Activated T-helper 1 cell treated with anti-CD3 and anti-CD28 coated beads, Interleukin-12 subunit alpha, Interleukin-12 subunit beta, Interleukin-2, Interleukin-4 antibody, amounts not matched to agents 30 ng/mL and 10 ng/mL and 1 ng/mL, durations not matched to agents 14 hours and 24 hours and 36 hours (primary cell): ENCODE measurements at places on chromosomes 13 and 19.

- peak overlapping the region; percentile 61 for H3K4me3 ChIP-seq
- peaks cover 37% of the 10 kb centered on the region for H3K4me1 ChIP-seq
- peaks cover 2% of the 10 kb centered on the region for H3K27me3 ChIP-seq
- no peak for DNase-seq
- H3K36me3 ChIP-seq: peaks cover 2% of the 10 kb centered on the region
These were observed 4.8 kb downstream of the KLF16 start for GRCh38 chr19:1858412-1859081.

DNA sequence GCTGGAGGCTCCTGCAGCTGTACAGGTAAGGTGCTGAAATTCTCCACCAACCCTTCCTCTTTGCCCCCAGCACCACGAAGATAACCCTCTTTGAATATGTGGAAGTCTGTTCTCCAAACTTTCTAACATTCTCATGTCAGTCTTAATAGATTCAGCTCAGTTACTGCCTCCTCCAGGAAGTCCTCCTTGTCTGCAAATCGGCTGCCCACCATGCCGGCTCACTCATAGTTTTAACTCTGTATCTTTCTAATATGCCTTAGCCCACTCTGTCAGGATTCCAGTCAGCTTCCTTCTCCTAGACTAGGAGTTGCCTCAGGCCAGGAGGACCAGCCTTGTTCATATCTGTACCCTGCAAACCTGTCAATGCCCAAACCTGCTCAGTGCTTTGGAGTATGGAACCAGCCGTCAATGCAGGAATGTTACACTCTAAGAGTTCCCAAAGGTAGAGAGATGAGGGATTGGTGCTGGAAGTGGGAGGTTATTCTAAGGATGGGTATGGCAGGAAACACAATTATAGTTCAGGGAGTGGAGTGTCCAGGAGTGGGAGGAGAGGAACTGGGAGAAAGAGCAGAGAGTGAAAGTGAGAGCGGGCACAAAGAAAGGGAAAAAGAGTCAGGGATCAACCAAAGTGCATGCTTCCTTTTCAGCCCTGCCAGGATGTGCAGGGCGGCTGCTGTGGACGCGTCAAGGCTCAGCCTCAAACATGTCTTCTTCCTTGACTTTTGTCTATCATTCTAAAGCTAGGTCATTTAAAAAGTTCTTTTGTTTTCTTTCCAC, 38.0 kb upstream of the ALOX5AP start:
- H3K27ac ChIP-seq: no peak overlapping the region
- no peak overlapping the region for H3K4me3 ChIP-seq
- H3K36me3 ChIP-seq: no peaks in the 10 kb centered on the region
- H3K27me3 ChIP-seq: peaks cover 31% of the 10 kb centered on the region
- no peak for DNase-seq
- peaks cover 42% of the 10 kb centered on the region for H3K4me1 ChIP-seq

DNA sequence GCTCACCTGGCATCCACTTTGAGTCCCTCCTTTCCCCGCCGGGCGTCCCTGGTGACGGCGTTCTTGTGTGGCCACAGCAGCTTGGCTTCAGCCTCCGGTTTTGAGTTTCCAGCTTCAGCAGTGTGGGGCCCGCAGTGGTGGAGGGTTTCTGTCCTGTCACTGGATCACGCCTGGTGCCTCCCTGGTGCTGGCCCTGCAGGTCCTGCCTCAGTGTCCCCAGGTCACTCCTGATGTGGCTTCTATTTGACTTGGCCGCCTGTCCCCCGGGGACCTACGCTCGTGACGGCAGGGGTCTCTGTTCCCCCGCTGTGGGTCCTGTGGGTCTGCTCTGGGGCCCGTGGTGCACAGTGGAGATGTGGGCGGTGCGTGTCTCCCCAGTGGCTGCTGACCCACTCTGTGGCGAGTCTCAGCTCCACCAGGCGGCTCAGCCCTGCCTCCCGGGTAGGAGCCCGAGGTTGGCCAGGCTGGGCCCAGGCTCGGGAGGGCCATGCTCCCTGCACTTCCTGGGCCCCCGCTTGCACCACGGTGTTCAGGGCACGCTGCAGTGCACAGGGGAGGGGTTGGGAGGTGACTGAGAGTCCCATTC, 1.9 kb downstream of the ATP4B start:
- peaks cover 3% of the 10 kb centered on the region for H3K27me3 ChIP-seq
- H3K4me1 ChIP-seq: no peaks in the 10 kb centered on the region
- H3K27ac ChIP-seq: no peak overlapping the region

DNA sequence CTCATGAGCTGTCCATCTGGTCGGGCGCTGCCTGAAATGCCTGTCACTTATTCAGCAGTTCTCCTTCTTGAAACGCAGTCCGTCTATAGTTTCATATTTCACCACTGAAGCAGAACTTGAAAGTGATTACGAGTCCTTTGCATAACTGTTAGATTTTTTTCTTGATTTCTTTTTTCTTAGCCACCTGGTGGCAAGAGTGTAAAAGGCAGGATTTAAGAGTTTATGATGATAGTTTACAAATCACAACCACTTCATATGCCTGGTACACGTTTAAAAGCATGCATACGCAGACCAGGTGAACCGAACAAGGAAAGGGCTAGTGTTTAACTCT, 45.8 kb downstream of the GGACT start:
- H3K4me3 ChIP-seq: no peak overlapping the region
- no peak for DNase-seq
- H3K27me3 ChIP-seq: peaks cover 3% of the 10 kb centered on the region
- no peak overlapping the region for H3K27ac ChIP-seq
- H3K4me1 ChIP-seq: peaks cover 19% of the 10 kb centered on the region

DNA sequence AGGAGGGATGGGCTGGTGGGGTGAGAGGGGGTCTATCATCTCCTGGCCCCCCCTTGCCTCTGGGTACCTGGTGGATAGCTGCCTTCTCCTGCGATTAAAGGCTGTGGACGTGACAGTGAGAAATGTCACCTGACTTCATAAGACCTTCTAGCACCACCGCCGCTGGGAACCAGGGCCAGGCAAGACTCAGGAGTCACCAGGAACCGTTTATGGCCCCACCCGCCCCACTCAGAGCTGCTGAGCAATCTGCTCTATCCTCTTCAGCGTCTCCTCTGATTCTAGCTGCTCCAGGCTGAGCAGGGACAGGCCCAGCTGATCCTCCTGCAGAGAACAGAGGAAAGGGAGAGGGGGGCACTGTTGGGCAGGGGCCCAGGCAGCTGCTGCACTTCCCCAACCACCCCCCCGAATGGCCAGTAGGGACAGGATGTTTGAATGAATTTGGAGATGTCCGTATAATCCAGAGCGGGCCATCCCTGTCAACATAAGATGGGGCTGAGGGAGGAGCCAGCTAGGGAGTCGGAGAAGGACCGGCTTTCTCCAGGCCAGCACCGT, 10.9 kb downstream of the KLC3 start:
- no peak for DNase-seq
- H3K27me3 ChIP-seq: no peaks in the 10 kb centered on the region
- H3K36me3 ChIP-seq: peaks cover 11% of the 10 kb centered on the region
- no peak overlapping the region for H3K27ac ChIP-seq

DNA sequence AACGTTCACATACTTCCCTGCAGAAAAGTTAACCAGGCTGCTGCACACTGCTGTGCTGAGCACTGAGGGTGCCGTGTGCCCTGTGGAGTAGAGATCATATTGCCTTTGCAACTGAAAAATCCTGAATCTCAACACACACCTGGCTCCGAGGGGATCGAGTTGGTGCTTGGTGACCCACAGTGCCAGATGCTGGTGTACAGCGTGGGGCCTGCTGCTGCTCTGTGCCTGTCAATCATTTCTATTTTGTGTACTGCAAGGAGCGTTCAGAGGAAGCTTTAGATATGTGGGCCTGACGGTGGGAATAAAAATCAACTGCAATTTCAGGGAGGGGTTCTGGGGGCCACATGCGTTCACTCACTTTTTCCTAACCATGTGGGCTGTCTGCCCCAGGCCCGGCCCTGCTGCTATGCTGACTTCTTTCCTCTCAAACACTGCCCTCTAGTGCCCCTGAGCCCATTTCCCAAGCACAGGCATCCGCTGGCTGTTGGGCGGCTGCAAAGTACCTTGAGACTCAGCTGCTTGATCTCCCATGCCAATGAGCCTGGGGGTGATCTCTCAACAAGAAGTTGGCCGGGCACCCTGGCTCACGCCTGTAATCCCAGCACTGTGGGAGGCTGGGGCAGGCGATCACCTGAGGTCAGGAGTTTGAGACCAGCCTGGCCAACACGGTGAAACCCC, 9.7 kb upstream of the LENG8 start:
- H3K4me1 ChIP-seq: peaks cover 7% of the 10 kb centered on the region
- no peaks in the 10 kb centered on the region for H3K27me3 ChIP-seq
- DNase-seq: no peak
- H3K4me3 ChIP-seq: no peak overlapping the region

DNA sequence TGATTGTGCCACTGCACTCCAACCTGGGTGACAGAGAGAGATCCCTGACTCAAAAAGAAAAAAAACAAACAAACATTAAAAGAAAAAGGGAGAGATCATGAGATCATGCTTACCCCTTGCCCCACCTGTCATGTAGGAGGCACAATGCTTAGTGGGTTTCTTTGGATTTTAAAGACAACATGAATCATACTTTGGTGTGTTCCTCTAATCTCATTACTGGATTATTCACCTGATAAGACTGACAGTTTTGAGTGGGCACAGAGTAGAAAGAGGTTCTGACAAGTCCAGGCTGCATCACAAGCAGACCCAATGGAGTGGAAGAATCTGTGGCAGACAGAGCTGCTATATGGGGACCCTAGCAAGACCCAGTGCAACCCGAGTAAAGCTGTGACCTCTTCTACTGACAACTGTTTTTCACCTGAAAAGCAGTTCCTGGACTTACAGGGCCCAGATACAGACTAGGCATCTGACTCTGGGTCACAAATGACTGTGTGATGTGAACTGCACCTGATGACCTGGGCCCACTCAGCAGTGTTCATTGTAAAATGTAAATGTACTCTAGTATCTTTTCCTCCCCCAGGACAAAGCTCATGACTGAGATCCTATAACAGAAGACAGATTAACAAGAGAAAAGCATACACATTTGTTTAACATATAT, 28.9 kb upstream of the USP12 start:
- peaks cover 24% of the 10 kb centered on the region for H3K4me1 ChIP-seq
- peaks cover 1% of the 10 kb centered on the region for H3K36me3 ChIP-seq
- H3K27ac ChIP-seq: no peak overlapping the region
- H3K4me3 ChIP-seq: no peak overlapping the region
- no peak for DNase-seq
- peaks cover 6% of the 10 kb centered on the region for H3K27me3 ChIP-seq

DNA sequence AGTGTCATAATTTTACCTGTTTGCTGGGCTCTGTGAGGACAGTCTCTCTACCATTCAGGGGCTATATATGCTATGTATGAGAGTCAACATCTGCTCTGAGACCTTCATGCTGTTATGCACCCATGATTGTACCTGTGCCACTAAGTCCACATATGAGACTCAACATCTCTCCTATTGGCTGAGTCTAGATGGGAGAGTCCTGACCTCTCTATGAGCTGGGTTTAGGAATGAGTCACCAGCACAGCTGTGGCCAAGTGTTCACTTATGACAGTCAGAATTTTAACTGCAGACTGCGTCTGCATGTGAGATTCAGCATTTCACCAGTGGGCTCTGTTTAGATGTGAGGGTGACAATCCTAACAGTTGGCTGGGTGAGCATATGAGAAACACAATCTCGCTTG, 49.5 kb downstream of the ZNF729 start:
- no peak overlapping the region for H3K4me3 ChIP-seq
- H3K36me3 ChIP-seq: no peaks in the 10 kb centered on the region
- no peak overlapping the region for H3K27ac ChIP-seq
- H3K27me3 ChIP-seq: no peaks in the 10 kb centered on the region
- DNase-seq: no peak

GRCh38 chr13:73572824-73573223, 514.0 kb downstream of the KLF5 start:
- no peaks in the 10 kb centered on the region for H3K27me3 ChIP-seq
- no peak overlapping the region for H3K27ac ChIP-seq
- H3K4me3 ChIP-seq: no peak overlapping the region
- peaks cover 2% of the 10 kb centered on the region for H3K36me3 ChIP-seq
- DNase-seq: no peak

DNA sequence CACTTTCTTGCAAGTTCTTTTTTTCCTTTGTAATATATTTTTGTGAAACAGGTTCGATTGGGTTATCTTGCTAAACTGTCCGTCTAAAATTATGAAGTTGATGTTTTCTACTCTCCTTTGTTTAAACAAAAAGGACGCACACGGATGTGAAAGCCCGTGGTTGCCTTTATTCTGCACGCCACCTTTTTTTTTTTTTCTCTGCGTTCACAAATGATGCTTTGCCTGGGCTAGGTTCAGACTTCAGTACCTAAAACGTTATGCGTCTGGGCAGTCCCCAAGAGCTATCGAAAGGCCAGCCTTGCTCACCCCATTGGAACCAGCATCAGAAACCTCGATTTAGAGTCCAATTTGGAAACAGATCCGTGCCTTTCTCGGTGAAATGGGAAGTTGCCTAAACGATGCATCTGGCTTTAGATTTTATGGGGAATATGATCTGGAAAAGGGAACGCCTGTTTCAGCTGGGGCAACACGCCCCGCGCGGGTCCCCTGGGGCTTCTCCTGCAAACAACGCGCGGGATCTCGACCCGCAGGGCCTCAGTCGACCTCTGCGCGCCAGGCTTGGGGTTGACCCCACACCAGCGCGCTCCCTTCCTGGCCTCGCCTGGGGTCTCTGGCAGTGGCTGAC, 113.9 kb downstream of the KCNRG start:
- peaks cover 30% of the 10 kb centered on the region for H3K27me3 ChIP-seq
- H3K4me1 ChIP-seq: peaks cover 56% of the 10 kb centered on the region
- DNase-seq: peak; percentile 25
- H3K36me3 ChIP-seq: peaks cover 7% of the 10 kb centered on the region

DNA sequence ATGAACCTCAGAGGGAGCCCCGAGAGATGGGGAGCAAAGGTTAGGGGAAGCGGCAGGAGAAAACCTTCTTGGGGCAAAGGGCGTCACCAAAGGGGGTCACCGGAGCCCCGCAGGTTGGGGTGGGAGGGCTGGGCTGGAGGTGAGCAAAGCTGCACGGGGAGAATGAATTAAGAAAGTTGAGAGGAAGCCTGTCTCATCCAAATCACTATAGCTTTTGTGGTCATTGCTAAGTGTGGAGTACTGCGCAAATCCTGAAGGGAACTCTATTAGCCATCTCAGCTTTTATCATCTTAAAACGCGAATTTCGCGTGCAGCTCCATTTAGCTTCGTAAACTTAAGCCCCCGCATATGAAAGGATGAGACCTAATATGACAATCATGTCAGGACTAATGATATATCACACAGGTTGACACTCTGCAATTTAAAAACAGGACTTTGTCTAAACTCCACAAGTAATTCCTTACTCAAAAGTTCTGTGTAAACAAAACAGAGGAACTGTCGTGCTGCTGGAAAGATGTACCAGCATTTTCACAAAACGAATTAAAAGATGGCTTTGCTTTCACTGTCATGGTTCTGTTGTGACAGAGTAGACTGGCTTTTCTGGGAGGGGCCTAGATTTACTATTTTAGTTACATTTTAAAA, 631 bp downstream of the LACC1 start:
- H3K4me3 ChIP-seq: peak overlapping the region; percentile 84
- H3K27me3 ChIP-seq: peaks cover 17% of the 10 kb centered on the region
- DNase-seq: no peak

GRCh38 chr13:40186041-40186440, 480.4 kb downstream of the FOXO1 start:
- no peaks in the 10 kb centered on the region for H3K27me3 ChIP-seq
- peaks cover 3% of the 10 kb centered on the region for H3K36me3 ChIP-seq
- no peak for DNase-seq
- H3K4me3 ChIP-seq: peak overlapping the region; percentile 58
- peak overlapping the region; percentile 76 for H3K27ac ChIP-seq
- peaks cover 81% of the 10 kb centered on the region for H3K4me1 ChIP-seq
